Ascending aorta (tissue), 2 donors: ENCODE measurements at places on chromosomes 13 and 19.

DNA sequence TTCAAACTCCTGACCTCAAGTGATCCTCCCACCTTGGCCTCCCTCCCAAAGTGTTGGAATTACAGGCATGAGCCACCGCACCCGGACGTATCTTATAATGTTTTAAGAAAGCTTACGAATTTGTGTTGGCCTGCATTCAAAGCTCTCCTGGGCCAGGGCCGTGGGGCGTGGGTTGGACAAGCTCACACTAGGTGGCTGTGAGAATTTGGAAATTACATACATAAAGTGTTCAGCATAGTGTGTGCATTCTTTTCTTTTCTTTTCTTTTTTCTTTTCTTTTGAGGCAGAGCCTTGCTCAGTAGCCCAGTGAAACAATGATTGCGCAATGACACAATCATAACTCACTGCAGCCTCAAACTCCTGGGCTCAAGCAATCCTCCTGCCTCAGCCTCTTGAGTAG lies 2.6 kb downstream of the ZSWIM4 start:
- no peak for DNase-seq

- no peak for DNase-seq
These were observed 68.9 kb upstream of the ZNF835 start for GRCh38 chr19:56740501-56740900.

DNA sequence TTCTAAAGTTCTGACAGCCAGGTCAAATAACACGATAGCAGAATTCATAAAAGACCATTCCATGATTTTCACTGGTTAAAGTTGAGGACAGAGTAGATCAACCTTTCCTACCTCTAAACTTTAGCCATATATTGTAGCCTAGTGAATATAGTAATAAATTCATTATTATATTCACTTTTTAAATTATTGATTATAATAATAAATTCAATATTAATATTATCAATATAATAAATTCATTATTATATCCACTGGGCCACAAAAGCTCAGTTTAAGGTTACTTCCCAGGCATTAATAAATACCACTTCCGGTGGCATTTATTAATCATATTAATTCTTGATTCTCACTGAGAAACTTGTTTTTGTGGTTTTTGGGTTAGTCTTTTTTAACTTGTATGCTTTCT lies 85.7 kb upstream of the GPC6 start:
- no peak for DNase-seq

- peak; percentile 90 for DNase-seq
These were observed 292.1 kb downstream of the SPRY2 start for GRCh38 chr13:80048802-80049201.

DNA sequence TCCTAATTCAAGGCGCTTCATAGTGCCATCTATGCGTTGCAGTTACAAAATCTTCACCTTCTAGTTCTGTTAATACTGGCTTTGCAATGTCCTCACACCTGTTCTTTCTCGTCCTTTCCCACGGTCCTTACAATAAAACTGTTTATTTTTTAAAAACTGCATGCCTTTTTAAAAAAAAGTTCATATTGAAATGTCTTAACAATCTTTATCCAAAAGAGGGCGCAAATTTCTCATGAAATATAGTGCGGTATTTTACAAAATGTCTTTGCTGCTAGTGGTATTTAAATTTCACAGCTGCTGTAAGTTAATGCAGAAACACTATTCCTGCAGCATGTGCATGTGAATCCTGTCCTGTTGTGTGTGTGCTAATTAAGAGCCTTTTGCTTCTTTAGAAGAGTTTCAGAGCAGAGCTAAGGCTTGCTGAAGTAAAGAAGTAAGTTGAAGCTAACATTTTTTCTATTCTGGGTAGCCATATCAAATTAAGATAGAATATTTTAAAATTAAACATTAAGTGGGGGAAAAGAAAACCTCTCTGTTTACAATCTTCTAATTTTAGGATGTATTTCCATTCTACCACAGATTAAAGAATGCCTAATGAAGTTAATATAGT lies 15.8 kb upstream of the CLDN10 start:
- no peak for DNase-seq
